Mucosa of descending colon (tissue), 3 donors: ENCODE measurements at places on chromosomes 3 and 15. TPM values are rescaled to one million over a fixed set of nuclear protein-coding genes. Genes with fewer than 3 reads are reported as not detected.

Gene RBSN
- total RNA-seq, result 18.2 TPM

Gene OR5H2
- not detected for total RNA-seq

Gene EID1
- total RNA-seq, result 53.8 TPM

Gene DUOXA2
- total RNA-seq, result 0.32 TPM

Gene DNAJA4
- 43.5 TPM for total RNA-seq

Gene AADACL2
- not detected for total RNA-seq

Gene XYLB
- total RNA-seq, result 16.3 TPM

Gene XPC
- 22.4 TPM for total RNA-seq

Gene CSPG5
- total RNA-seq, result 0.58 TPM

Gene CHRNA5
- total RNA-seq, result 4.0 TPM

Gene LRRC15
- total RNA-seq, result 1.8 TPM

DNA sequence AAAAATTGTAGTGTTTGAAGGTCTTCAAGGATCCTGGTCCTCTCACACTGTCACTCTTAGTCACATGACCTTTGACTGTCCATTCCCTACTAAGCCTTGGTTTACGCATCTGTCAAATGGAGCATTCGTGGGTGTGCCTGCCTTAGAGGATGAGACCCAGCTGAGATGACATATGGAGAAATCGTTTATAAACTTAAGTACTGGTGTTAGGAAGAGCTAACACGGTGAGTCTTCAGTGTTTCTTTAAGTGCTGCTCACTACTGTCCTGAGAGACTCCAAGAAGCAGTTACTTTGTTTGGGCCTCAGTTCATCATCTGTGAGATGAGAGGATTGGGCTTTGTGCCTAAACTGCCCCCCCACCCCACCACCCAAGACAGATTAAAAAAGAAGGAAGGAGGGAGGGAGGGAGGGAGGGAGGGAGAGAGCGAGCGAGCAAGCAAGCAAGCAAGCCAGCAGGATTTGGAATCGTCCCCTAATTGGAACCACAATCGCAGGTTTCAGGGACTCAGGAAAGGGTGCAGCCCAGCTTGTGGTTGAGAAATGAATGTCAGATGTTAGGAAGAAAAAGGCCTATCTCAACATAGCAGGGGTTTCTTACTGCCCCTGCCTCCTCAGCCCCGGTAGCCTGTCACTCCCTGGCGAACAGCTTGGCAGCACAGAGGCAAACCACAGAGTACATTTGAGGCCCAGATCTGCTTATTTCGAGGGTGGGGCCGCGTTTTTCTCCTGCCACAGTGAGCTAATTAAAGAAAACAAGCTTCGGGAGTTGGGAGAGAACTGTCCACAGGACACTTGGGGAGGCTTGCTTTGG lies 32.7 kb downstream of the SMAD3 start:
- no peak for DNase-seq

GRCh38 chr3:16849229-16849628 lies 35.5 kb upstream of the PLCL2 start:
- DNase-seq, result peak; percentile 92

- DNase-seq, result no peak
These were observed 18.4 kb upstream of the GHSR start for GRCh38 chr3:172466553-172467130.

- no peak for DNase-seq
These were observed 248.1 kb upstream of the C2CD4B start for GRCh38 chr15:62413153-62413552.

DNA sequence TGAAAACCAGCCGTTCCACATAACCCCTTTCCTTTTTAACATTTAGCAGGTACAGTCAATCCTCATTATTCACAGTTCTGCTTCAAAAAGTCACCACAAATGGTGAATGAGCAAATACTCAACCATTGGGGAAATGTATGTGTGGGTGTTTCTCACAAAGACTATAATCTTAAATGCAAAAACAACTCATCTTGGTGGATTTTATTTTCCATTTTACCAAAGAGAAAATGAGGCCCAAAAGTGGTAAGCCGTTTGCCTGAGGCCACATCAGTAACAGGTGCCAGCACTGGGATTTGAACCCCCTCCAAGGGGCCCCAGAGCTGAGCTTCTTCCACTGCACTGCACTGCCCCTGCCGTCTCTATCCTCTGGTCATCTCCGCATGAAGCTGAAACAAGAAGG lies 208.8 kb downstream of the OSBPL10 start:
- no peak for DNase-seq

DNA sequence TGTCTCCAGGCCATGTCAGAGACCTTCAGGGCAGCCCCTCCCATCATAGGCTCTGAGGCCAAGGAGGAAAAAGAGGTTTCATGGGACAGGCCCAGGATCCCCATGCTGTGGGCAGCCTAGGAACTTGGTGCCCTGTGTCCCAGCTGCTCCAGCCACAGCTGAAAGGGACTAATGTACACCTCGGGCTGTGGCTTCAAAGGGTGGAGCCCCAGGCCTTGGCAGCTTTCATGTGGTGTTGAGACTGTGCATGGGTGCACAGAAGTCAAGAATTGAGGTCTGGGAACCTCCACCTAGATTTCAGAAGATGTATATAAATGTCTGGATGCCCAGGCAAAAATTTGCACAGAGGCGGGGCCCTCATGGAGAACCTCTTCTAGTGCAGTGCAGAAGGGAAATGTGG lies 6.6 kb upstream of the SSR3 start:
- DNase-seq, result no peak

DNA sequence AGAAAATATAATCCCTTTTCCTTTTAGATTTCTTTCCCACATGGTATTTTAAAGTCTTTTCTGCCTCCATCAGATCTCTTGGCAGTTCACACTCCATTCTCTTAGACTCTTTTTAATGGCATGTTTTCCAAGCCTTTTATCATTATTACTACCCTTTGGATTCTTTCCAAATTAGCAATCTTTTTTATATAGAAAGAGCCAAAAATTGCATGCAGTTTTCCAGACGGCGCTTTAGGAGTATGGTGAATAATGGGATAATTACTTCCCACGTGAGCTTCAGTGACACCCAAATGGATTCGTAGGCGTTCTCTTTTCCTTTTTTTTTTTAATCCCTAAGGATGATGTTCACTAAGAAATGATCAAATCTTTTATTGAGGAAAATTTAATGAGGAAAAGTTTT lies 354.8 kb upstream of the DNAJC19 start:
- DNase-seq, result no peak

DNA sequence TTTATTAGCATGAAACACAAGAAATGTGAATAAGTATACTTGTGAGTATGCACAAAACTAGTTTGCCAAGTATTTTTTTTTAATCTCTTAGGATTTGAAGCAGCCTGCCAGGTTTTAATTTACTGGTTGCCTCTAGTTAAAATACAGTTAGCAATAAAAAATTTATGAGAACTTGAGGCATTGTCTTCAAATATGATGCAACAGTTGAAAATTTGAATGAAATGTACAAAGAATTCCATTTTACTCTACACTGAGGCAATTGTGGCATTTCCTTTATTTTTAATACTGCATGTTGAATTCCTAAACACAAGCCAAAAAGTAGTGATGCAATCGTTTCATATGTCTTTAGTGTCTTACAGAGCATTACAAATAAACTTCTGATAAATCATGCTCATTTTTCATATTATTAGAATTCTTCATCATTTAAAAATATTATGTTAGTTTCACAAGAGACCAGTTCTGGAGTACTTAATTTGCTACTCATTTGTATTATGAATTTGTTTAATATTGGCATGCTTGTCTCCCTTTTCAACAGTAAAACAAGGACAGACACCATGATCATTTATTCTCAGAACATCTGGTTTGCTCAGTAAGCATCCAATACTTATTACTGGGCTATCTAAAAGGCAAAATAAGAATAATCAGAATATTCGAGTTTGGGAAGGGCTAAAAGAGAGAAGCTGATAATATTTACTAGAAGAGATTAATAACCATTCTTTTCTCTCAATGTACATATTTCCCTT lies 124.8 kb upstream of the PTX3 start:
- DNase-seq, result no peak

DNA sequence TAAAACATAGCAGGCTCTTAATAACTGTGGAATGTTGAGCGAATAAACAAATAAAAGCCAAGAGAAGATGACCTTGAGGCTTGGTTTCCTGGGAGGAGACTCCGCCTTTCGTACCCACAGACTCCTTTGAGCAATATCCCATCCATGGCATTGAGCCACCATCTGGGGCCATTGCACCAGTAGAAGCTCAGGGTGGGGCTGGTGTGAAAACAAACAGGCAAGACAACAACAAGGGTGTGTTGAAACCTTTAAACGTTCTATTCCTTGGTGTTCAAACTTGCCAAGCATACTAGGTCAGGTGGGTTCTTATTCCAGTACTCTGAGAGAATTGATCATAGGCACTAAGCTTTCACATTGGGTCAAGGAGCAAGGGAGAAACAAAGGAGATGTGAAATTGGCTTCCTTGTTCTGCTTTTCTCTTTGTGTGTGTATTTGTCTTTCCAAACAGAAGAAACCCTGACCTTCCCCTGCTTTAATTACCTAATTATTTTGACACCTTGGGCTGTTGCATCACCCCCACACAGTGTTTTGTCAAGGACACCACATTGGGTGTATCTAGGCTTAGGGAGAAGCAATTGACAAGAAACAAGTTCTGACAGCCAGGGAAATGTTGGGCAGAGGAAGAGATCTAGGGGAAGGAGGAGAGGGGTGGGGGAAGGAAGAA lies 105.1 kb upstream of the BCL6 start:
- peak; percentile 19 for DNase-seq

DNA sequence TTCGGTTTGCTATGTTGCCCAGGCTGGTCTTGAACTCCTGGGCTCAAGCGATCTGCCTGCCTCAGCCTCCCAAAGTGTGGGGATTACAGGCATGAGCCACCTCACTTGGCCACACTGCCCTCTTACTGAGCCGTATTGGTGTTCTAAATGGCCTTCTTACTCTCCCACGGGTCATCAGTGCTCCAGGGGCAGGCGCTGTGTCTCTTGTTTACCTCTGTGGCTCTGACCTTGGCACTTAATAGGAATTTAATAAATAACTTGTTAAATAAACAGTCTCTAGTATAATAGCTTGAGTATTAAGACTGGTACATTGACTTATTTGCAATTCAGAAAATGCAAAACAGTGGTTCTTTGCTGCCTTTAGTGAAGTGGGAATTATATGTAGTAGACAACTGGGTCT lies 13.7 kb downstream of the FLNB start:
- no peak for DNase-seq

- no peak for DNase-seq
These were observed 114.6 kb downstream of the LRRK1 start for GRCh38 chr15:101033801-101034200.

- DNase-seq, result no peak
These were observed 219.5 kb downstream of the CACNA2D3 start for GRCh38 chr3:54341811-54342210.

DNA sequence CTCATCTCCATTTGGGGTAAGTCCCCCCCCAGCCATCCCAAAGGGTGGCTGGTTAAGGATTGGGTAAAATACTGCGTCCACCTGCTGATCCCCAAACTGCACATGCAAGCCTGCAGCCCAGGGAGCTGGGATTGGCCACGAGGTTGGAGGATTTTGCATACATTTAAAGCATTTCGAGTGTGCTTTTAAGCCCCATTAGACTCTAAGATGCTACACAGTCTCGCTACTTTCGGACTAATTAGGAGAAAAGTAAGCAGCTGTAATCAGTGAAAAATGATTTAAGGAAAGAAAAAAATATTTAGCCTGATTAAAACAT lies 23.9 kb downstream of the SLC6A6 start:
- no peak for DNase-seq

- no peak for DNase-seq
These were observed 290.5 kb downstream of the PLCL2 start for GRCh38 chr3:17175187-17175807.

DNA sequence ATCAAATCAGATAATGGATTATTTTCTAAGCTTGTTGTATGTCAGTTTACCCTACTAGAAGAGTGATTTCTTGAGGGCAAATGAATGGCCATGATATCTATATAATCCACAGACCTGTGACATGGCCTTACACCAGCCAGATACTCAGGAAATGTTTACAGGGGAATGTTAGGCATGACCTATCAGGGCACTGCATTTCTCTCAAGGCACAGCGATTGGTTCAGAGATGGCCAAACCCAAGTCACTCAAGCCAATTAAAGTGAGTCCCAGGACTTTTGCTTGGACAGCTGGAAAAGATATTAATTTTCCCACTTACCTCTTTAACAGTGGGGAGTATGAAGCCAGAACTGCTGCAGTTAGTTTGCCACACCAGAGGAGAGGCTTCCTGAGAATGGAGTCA lies 28.7 kb upstream of the GATA2 start:
- no peak for DNase-seq

DNA sequence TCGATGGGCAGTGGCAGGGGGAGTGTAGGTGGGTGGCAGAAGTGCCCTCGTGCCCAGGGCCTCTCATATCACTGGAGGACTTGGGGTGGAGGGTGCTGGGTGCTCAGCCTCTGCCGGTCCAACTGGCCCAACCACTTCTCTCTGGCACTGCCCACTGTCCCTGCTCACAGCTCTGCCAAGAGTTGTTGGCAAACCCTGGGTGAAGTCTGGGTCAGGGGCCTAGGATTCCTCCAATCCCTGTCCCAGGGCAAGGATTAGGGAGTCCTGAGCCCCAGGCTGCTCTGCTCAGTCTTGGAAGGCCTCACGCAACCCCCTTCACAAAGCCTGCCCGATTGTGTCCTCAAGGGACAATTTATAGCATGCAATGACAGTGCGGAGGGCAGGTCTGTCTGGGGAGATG lies 5.2 kb upstream of the PRKCD start:
- DNase-seq, result peak; percentile 84

DNA sequence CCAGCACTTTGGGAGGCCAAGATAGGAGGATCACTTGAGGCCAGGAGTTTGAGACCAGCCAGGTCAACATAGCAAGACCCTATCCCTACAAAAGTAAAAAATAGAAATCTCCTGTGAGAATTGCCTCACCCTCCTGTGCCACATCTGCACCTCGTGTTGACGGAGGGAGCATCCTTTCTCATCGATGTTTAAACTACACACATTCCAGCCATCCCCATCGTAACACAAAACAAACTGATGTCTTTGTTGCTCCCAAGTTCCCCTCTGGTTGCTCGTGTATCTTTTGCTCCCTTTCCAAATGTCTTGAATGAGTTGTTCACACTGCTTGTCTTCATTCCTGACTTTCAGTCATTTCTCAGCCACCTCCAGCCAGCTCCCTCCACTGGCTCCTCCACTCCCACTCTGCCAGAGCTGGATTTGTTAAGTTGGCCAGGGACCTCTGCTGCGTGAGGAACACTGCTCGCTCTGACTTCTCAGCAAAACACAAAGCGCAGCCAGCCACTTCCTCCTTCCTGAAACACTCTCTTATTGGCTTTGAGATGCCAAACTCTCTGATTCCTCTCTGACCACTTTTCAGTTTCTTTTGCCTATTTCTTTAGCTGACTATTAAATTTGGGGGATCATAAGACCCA lies 53.6 kb upstream of the ATP13A3 start:
- DNase-seq, result no peak
